ENCODE measurements at places on chromosomes 16 and 17.

DNA sequence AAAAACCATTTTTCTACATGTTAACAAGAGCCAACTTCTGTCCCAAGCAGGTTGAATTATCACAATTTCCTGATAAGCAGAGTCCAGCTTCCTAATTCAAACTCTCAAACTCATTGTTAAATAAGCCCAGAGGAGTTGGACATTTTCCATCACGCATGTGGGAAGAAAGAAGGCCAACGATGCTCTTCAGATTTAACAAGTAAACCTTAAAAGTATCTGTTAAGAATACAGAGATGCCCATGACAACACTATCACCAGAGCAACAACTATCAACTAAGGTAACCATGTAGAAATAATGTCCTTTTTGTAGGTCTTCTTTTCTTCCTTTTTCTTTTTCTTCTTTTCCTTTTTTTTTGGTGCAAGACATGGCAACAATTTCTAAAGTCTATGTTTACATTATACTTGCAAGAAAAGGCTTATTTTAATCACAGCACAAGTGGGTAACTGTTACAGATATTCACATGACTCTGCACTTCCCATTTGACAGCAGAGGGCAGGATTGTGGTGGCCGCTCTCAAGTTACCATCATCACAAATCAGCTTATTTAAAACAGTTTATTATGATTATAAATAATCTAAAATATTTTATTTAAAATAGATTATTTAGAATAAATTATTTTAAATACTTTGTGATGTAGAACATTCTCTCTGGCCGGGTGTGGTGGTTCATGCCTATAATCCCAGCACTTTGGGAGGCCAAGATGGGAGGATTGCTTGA lies 35.7 kb upstream of the DHRS7B start:
- no peak for DNase-seq

GRCh38 chr17:76540381-76541300 lies 797 bp downstream of the PRCD start:
- peak; percentile 96 for DNase-seq

- DNase-seq = no peak
These were observed 411.8 kb upstream of the ASIC2 start for GRCh38 chr17:33704856-33705255.

DNA sequence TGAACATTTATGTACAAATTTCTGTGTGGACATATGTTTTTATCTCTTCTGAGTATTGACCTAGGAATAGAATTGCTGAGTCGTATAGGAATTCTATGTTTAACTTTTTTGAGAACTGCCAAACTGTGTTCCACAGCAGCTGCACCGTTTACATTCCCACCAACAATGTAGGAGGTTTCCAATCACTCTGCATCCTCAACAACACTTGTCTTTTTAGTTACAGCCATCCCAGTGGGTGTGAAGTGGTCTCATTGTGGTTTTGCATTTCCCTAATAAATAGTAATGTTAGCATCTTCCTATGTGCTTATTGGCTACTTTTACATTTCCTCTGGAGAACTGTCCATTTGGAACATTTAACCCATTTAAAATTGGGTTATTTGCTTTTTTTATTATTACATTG lies 36.6 kb upstream of the NACA2 start:
- DNase-seq = no peak

DNA sequence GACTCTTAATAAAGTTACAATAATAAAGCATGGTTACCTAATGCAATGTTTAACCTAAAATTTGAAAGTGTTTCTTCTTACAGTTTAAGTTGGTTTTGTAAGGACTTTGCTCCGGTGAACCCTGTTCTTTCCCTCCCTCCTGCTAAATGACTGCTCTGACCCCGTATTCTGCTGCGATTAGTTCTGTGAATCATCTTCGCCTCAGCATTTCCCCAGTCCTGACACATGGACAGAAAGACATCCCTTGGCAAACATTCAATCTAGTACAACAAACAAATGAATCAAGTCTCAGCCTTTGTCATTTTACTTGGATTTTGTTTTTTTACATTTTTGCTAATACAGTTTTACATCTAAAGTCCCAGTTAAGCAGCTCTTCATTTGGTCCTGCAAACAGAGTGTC lies 15.4 kb downstream of the KCNJ2 start:
- DNase-seq = no peak

- DNase-seq = no peak
These were observed 3.5 kb downstream of the VMO1 start for GRCh38 chr17:4782652-4783051.

GRCh38 chr16:4904942-4905615 lies 31.9 kb downstream of the PPL start:
- DNase-seq = no peak

DNA sequence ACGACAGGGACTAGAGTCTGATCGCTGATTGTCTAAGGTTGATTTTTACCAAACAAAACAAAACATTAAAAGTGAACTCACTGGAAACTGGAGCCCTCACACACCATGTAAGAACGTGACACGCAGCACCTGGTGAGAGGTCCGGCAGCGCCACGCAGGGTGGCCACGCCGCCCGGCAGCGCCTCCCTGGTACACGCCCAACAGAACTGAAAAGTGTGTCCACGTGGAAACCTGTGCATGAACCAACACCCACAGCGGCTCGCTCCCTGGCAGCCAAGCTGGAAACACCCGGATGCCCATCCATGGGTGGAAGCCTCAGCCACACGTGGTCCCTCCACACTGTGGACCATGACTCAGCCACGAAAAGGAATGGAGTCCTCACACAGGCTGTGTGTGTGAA lies 9.1 kb downstream of the GALNS start:
- no peak for DNase-seq

DNA sequence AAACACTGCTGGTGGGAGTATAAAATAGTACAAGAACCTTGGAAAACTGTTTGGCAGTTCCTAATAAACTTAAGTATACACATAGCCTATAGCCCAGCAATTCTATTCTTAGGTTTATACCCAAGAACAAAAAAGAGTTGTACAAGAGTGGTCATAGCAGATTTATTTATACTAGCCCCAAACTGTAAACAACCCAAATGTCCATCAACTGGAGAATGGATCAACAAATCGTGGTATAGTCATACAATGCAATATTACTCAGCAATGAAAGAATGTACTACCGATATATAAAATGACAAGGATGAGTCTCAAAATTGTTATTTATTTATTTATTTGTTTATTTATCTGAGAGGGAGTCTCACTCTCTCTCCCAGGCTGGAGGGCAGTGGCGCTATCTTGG lies 23.1 kb downstream of the GNGT2 start:
- DNase-seq = no peak

- DNase-seq = no peak
These were observed 10.7 kb upstream of the ZNF423 start for GRCh38 chr16:49866595-49867071.

GRCh38 chr17:51224402-51225262 lies 35.2 kb downstream of the MBTD1 start:
- DNase-seq = no peak

- no peak for DNase-seq
These were observed 1151.9 kb upstream of the GOT2 start for GRCh38 chr16:59886021-59886420.

GRCh38 chr17:8894673-8895578 lies 27.5 kb upstream of the PIK3R6 start:
- DNase-seq = peak; percentile 14

DNA sequence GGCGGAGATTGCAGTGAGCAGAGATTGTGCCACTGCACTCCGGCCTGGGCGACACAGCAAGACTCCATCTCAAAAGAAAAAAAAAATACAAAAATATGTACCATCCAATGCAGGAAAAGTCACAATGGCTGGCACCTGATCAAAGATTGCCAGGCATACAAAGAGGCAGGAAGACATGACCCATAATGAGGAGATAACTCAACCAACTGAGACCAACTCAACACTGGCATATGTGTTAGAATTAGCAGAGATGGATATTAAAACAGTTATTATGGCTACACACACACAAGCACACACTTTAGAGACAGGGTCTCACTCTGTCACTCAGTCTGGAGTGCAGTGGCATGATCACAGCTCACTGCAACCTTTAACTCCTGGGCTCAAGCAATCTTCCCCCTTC lies 10.6 kb downstream of the QRICH2 start:
- DNase-seq = no peak

DNA sequence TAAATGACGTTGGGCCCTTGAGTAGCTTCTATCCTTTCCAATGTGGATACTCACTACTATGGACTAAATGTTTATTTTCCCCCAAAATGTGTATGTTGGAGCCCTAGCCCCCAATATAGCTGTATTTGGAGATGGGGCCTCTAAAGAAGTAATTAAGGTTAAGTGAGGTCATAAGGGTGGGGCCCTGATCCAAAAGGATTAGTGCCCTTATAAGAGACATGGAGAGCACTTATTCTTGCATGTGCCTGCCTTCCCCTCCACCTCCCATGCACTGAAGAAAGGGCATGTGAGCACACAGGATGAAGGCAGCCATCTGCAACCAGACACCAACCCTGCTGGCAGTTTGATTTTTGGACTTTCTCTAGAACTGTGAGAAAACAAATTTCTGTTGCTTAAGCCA lies 115.7 kb upstream of the MED13 start:
- no peak for DNase-seq

DNA sequence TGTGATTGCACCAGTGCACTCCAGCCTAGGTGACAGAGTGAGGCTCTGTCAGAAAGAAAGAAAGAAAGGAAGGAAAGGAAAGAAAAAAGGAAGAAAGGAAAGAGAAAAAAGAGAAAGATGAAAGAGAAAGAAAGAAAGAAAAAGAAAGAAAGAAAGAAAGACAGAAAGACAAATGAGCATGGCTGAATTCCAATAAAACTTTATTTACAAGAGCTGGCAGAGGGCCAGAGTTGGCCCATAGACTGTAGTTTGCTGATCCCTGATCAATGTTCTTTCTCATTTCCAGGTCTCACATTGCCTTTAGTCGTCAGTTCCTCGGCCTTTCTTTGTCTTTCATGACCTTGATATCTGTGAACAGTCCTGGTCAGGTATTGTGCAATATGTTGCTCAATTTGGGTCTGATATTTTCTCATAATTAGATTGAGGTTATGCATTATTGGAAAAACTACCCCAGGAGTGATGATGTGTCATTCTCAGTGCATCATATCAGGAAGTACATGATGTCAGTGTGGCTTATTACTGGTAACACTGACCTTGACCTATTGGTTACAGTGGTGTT lies 68.5 kb upstream of the MED9 start:
- DNase-seq = no peak

GRCh38 chr17:9208381-9209105 lies 187.2 kb downstream of the NTN1 start:
- no peak for DNase-seq

- no peak for DNase-seq
These were observed 3.0 kb downstream of the NGFR start for GRCh38 chr17:49498029-49498615.

GRCh38 chr17:49315551-49316257 lies 46.3 kb downstream of the ZNF652 start:
- DNase-seq = peak; percentile 41
